ENCODE measurements at places on chromosomes 6 and 20.
A peak's percentile ranks its signal among the peaks of the same experiment; 100 is the strongest.

GRCh38 chr6:124356811-124357210 lies 553.1 kb downstream of the NKAIN2 start:
- no peak for DNase-seq

- DNase-seq, result no peak
These were observed 408.5 kb upstream of the SULF2 start for GRCh38 chr20:48193627-48194425.

- DNase-seq, result no peak
These were observed 9.1 kb upstream of the TAGAP start for GRCh38 chr6:159053781-159054398.

GRCh38 chr6:35489995-35490791 lies 6.7 kb downstream of the TEAD3 start:
- peak; percentile 75 for DNase-seq

DNA sequence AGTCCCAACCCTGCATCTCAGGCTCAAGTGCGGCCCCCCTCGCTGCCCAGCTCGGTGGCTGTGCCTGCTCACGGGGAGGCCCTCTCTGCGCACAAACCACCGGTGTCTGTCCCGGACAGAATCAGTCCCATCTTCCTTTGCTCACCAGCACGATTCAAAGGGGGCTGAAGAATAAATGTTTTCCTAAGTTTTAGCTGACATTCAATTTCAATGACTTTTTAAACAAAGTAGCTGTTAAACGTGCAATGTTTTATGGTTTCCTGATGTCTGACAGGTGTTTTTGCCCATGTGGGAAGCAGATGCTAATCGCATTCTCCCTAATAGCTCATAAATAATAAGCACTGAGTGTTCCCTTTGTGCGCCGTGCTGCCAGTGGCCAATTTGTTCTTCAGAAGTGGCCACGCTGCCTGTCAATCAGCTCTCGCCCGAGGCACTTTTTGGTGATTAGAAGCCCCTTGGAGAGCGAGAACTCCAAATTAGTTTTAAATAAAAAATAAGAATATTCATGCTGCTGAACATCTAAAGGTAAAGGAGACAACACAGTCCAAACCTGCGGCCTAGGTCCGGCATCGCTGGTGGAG lies 26.3 kb downstream of the BHLHE23 start:
- DNase-seq, result no peak

- DNase-seq, result no peak
These were observed 143.7 kb upstream of the SLC22A16 start for GRCh38 chr6:110620065-110620464.

- no peak for DNase-seq
These were observed 17.3 kb downstream of the BMP2 start for GRCh38 chr20:6784767-6785166.

DNA sequence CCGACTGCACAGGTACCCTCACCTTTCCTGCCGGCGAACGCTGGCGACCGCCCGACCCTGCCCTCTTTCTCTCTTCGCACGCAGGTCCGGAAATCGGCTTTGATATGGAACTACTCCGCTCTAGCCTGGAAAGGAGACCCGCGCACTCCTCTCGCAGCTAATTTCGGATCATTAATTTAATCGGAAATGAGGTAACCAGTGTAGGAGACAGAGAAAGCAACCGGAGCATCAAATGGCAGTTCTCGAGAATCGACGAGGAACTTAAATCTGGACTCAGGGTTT lies 949 bp upstream of the ATXN1 start:
- DNase-seq, result peak; percentile 70

GRCh38 chr20:15487030-15487429 lies 1086.2 kb downstream of the KIF16B start:
- DNase-seq, result peak; percentile 7

GRCh38 chr20:6767536-6768227 lies at the start of gene BMP2:
TSS of gene BMP2 (plus strand) at chr20:6767686. CDS start at chr20:6770127, 2,441 bp downstream.
- peak; percentile 76 for DNase-seq

DNA sequence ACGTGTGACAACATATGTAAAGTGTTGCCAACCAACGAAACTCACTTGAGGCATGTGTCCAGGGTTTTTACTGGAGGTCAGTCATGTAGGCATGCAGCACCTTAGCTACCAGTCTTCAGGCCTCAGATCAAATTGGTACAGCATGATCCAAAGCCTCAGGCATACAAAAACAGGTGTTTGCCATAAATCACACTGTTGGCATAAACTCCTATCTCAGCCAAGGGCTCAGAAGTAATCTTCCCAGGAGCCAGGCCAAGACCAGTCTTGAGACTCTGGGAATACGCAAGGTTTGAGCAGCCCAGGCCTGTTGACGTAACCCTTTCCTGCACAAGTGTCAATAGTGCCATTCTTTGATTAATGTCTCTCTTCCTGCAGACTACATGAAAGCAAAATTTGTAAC lies 163.5 kb downstream of the PRL start:
- no peak for DNase-seq

GRCh38 chr20:50726955-50727791 lies 4.2 kb upstream of the PARD6B start:
- peak; percentile 13 for DNase-seq

DNA sequence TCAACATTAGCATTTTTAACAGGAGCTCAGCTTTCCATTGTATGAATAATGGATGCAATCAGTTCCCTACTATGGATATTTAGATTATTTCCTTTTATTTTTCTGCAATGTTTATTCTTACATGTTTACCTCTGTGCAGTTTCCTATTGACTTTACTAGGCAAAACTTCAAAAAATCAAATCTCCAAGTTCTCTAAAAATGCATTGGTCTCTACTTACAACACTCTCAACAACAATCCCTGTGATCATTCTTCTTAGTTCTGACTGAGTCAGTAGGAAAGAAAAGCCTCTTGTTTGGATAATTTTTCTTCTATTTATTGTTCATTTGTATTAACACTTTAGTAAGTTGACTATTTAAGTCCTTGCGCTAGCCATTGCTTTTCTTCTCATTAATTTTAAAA lies 126.1 kb downstream of the KIF13A start:
- DNase-seq, result no peak

GRCh38 chr6:152575161-152575560 lies 62.0 kb downstream of the SYNE1 start:
- DNase-seq, result no peak

DNA sequence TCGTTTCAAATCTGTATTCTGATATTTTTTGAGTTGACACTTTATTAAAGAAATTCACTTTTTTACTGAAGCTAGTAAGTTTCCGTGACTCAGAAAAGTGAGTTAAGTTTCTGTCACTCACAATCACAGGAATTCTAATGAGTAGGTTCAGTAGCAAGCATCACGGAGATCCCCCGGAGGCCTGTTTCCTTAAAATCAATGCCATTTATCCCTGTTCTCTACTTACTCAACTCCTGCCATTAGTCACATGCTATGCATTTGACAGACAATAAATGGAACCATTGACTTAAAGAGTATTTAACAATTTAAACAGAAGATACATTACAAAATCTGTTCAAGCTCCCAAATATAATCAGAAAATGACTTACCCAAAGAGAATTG lies 9.1 kb downstream of the SLC18B1 start:
- DNase-seq, result no peak

DNA sequence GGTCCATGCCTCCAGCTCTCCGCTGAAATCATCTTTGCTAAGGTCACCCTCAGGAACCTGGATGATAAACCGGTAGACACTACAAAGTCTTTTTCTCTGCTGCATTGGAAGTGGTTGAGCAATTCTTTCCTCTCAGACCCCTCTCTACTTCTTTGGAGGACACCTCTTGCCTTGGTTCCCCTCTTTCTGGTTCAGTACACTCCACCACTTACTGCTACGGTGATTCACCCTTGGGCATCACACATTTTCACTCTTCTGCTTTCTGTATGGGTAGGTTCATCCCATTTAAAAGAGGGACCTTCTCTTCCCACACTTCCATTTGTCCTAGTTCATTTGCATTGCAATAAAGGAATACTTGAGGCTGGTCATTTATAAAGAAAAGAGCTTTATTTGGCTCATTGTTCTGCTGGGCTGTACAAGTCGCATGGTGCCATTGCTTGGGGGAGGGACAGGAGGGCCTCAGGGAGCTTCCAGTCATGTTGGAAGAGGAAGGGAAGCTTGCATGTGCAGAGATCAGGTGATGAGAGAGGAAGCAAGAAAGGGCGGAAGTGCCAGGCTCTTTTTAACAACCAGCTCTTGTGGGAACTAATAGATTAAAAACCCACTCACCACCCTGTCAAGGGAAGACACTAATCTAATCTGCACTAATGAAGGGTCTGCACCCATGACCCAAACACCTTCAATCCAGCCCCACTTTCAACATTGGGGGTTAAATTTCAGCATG lies 149.7 kb upstream of the TMEM170B start:
- no peak for DNase-seq

- DNase-seq, result no peak
These were observed 72.1 kb upstream of the PMEPA1 start for GRCh38 chr20:57781901-57782300.

DNA sequence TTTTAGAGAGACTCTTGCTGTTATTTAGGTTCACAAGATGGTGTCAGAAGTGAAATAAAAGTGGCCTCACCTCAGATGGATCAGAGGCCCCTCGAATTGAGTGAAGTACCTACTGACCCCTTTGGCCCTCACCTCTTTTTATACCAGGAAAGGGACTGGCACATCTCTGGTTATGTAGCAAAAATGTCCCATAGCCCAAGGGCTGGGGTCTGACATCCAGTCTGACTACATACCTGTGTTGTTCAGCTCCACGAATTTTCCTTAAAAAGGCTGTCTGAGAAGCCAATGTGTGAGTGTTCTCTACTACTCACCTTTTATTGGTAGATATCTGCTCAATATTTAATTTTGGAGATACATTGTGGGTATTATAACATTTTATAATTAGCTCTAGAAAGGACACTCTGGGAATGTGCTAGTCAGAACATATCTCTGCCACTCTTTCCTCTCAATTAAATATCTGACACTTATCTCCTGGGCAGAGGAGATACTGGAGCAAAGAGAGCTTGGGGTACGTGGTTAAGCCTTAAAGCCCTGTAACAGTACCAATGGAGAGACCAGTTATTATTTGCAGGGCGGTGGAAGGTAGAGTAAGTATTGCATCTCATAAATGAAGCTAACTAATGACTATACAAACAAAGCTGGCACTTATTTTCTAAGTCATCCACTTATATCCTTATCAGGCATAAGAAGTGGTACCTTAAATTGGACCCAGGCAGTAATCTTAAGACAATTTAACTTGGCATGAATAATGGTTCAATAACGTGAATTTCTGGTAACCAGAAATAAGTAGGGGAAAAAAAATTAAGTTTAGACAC lies 20.0 kb upstream of the IL22RA2 start:
- no peak for DNase-seq

DNA sequence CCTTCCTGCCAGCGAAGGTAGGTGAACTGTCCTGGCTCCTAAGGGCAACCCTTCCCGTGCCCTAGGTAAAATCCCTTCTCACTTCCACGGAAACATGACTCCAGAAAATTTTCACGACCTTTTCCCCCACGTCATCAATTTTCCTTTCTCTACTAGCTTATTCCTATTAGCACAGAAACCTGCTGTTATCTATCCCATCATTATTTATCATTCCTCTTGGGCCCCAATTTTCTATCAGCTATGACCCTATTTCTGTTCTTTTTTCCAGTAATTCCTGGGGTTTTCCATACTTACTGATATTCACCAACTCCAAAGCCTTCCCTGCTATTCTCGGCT lies 23.8 kb upstream of the GCM1 start:
- DNase-seq, result no peak

DNA sequence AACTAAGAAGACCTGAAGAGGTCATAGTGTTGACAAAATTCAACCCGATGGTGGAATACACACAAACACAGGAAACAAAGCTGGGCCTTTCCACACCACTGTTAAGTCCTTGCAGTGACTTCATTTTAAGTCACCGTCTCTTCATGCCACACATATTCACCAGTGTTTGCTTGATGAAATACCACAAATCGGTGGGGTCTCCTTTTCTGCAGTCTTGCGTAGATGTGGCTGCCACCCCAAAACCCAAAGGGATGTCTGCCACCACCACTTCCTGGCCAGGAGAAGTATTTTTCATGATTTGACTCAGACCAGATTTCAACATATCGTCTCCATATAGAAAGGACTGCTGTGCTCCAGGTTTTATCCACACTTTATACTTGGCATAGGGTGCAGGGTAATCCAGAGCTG lies 11.0 kb upstream of the COL10A1 start:
- DNase-seq, result no peak

DNA sequence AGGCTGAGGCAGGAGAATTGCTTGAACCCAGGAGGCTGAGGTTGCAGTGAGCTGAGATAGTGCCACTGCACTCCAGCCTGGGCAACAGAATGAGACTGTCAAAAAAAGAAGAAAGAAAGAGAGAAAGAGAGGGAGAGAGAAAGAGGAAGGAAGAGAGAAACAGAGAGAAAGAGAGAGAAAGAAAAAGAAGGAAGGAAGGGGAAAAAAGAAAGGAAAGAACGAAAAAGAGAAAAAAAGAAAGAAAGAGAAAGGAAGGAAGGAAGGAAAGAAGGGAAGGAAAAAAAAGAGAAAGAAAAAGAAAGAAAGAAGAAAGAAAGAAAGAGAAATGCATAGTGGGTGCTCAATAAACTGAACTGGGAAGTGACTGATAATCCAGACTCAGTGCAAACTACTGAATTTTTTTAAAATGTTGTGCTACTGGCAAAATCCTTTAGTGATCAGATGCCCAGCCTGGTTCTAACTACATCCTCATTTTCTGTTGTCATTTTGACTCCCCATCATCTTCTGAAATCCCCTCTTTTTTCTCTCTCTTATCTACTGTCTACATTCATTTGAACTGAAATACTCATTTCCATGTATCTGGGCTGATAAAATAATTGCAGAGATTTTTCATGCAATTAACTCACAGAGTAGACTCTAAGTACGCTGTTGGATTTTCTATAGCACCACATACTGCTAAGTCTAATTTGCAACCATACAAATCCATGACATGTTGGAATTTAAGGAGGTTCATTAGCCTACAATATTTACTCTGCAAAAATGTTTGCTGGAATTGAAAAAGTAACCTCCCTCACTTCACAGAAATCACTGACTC lies 85.3 kb upstream of the HIVEP1 start:
- no peak for DNase-seq

GRCh38 chr20:58579069-58579818 lies 64.0 kb upstream of the APCDD1L start:
- DNase-seq, result no peak

DNA sequence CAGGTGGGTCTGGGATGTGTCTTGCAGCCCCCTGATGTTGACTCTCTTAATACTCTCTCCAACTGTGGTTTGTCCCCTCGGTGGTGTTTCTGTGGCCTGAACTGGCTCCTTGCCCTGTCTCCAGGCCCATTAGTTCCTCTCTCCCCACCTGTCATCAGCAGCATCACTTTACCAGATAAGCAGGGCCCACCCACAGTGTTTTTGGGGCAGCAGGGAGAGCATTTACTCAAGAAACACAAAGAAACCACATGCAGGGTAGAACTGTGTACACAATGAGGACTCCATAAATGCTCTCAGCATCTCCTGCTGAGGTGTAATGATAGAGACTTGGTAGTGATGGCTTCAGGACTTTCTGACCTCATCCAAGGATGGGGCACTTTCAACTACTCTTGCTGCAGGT lies 20.2 kb upstream of the MRPS18A start:
- no peak for DNase-seq

DNA sequence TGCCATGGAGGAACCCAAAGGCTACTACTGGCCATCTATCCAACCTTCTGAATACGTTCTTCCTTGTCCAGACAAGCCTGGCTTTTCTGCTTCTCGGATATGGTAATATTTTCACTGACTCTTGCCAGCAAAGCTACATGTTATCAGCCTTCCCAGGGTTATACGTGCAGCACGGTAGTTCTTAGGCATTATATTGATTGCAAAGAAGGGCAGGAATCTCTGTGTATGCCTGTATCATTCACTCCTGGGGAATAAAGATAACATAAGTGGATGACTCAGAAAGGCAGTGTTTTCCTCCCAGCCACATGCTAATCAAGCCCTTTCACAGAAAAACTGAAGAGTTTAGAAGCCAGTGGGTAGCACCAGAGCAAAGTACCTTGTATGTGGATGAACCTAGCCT lies 98.7 kb downstream of the ADGRG6 start:
- DNase-seq, result no peak

All from GM23248 (cell line).